Type B pancreatic cell (in vitro differentiated cells): ENCODE measurements at places on chromosomes 4 and X.

- no peak overlapping the region for H3K27ac ChIP-seq
- peaks cover 15% of the 10 kb centered on the region for H3K4me1 ChIP-seq
- H3K36me3 ChIP-seq: no peaks in the 10 kb centered on the region
- no peak overlapping the region for H3K4me3 ChIP-seq
These were observed 395.7 kb downstream of the RAPGEF2 start for GRCh38 chr4:159498446-159499115.

DNA sequence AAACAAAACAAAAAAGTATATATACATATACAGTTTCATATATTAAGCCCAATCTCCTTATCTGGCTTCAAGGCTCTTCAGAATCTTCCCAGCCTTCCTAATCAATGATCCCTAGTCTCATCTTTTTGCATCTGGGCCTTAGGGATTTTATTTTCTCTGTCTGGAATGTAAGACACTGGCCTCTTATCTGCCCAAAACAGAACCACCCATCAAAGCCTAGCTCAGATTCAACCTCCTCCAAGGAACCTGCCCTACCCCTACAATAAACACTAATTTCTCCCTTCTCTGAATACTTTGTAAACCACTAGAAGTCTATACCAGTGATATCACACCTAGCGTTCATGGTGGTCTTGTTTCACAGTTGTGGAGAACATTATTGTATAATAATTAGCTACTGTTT is 23.2 kb upstream of the GAB1 start:
- H3K27me3 ChIP-seq: no peaks in the 10 kb centered on the region
- DNase-seq: no peak
- H3K4me3 ChIP-seq: no peak overlapping the region
- no peak overlapping the region for H3K27ac ChIP-seq

GRCh38 chr4:5900844-5901243 is 8.0 kb upstream of the CRMP1 start:
- no peaks in the 10 kb centered on the region for H3K4me1 ChIP-seq
- H3K27me3 ChIP-seq: peaks cover 96% of the 10 kb centered on the region
- no peak overlapping the region for H3K27ac ChIP-seq

- H3K36me3 ChIP-seq: no peaks in the 10 kb centered on the region
- H3K27ac ChIP-seq: no peak overlapping the region
- H3K4me1 ChIP-seq: peaks cover 11% of the 10 kb centered on the region
- no peaks in the 10 kb centered on the region for H3K27me3 ChIP-seq
- no peak for DNase-seq
- H3K4me3 ChIP-seq: no peak overlapping the region
These were observed 32.2 kb downstream of the TFDP3 start for GRCh38 chrX:133185938-133186337.

DNA sequence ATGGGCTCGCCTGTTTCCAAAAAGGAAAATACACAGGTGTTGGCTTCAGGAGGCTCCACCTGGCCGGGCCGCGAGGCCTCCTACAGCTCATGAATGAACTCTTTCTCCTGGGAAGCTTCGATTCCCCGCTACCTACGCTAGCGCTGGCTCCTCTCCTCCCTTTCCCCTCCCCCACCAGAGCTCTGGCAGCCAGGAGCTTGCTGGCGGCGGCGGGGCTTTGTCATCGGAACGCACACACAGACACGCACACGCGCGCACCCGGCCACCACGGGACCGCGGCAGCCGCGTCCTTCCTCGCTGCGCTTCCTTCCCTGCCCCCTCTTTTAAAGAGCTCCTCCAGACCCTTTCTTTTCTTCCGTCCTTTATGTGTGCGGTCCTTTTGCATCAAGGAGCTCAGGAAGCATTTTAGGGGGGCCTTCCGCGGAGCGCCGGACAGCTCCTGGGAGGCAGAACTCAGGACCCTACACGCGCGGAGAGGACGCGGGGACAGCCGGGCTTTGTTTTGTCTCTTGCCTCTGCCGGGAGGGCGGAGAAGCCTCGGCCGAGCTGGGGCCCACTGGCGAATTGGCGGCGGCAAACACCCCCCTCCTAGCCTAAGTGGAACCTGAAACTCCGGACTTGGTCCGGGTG is 70.2 kb upstream of the BCOR start:
- peaks cover 39% of the 10 kb centered on the region for H3K4me1 ChIP-seq
- peaks cover 1% of the 10 kb centered on the region for H3K36me3 ChIP-seq
- peak overlapping the region; percentile 79 for H3K27ac ChIP-seq
- DNase-seq: no peak
- peaks cover 13% of the 10 kb centered on the region for H3K27me3 ChIP-seq
- H3K4me3 ChIP-seq: peak overlapping the region; percentile 84

DNA sequence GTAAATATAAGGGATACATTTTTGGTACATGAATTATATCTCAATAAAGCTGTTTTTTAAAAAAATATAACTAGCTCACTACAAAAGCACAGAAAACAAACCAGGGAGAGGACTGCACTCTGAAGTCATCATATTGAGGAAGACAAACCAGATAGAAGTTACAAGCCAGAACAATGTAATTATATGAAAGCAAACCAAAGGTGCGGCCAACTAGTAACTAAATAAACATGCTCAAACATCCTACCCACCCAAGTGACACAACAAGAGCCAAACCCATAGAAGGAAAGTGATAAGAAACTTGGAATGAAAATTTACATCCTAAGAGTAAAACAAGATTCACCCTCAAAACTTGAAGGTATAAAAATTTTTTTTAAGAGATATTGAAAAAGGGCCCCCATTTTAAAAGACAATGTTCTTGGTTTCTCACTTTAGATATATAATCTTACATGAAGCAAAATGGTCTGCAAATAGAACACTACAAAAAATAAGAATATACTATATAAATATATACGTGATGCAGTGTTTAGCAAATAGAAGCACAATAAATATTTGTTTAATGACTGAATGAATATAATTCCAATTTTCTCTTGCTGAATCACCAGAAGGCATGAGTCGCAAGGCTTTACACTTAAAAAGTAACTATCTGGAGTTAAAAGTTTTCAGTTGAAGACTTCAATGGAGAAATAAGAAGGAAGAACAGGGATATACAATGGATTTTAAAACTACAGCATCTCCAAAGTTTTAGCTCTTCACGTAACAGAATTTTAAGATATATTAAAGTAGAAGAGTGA is 4.0 kb upstream of the SH3D19 start:
- peak overlapping the region; percentile 8 for H3K4me3 ChIP-seq
- peaks cover 7% of the 10 kb centered on the region for H3K4me1 ChIP-seq
- H3K27ac ChIP-seq: peak overlapping the region; percentile 11
- no peaks in the 10 kb centered on the region for H3K27me3 ChIP-seq

- H3K4me1 ChIP-seq: peaks cover 5% of the 10 kb centered on the region
- H3K27ac ChIP-seq: no peak overlapping the region
- no peak overlapping the region for H3K4me3 ChIP-seq
- DNase-seq: no peak
These were observed 20.6 kb downstream of the ZDHHC9 start for GRCh38 chrX:129823115-129823514.

DNA sequence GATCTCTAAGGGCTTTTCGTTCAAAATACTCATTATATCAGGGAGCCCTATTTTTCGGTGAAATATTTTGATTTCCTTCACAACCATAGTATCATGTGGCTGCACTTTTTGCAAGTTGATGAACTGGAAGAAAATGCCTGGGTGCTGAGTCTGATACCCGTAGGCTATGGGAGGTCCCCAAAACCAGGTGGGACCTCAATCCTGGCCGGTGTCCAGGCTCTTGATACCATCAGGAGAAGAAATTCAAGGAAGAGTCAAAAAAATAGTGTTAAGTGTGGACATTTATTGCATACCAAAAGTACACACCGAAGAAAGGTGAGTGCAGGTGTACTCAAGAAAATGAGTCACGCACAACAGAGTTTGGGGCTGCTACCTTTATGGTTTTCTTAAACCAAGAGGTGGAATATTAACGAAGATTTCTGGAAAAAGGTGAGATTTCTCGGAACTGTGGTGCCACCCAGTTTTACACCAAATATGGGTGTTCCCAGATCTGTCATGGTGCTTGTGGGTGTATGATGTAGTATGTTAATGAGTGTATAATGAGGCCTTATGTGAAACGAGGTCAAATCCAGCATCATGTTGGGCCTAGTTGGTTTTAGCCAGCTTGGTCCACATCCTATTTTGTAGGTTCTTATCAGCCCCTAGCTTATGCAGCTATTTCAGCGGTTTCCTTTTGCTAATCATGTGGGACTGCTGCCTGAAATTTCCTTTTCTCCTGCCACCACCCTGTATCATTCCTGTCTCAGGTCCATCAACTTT is 29.9 kb downstream of the VCX2 start:
- no peak overlapping the region for H3K4me3 ChIP-seq
- H3K4me1 ChIP-seq: peaks cover 10% of the 10 kb centered on the region
- no peak for DNase-seq
- H3K36me3 ChIP-seq: no peaks in the 10 kb centered on the region

DNA sequence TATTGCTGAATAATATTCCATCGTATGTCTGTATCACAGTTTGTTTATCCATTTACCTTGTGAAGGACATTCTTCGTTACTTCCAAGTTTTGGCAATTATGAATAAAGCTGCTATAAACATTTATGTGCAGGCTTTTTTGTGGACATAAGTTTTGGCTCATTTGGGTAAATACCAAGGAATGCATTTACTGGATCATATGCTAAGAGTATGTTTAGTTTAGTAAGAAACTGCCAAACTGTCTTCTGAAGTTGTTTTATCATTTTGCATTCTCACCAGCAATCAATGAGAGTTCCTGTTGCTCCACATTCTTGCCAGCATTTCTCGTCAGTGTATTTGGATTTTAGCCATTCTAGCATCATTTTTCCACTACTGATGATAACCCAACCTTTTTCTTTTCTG is 232.7 kb upstream of the NR3C2 start:
- no peak overlapping the region for H3K27ac ChIP-seq
- H3K4me3 ChIP-seq: no peak overlapping the region
- H3K4me1 ChIP-seq: no peaks in the 10 kb centered on the region
- DNase-seq: no peak
- no peaks in the 10 kb centered on the region for H3K36me3 ChIP-seq

DNA sequence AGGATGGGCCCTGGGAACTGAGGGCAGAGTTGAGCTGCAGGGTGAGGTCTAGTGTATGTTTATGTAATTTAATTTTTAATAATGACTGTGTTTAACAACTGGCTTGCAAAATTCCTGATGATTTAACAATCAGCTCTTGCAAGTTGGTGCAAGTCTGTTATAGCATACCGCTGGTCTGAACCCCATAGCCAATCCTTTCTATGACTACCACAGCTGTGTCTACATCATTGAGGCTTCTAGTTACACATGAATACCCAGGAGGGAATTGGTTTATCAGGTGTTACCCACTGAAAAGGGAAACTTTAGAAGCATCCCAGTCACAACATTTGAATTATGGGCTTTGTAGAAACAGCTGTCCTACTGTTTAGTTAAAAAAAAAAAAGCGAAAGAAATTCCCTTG is 38.3 kb downstream of the SUPT20HL1 start:
- H3K4me3 ChIP-seq: no peak overlapping the region
- H3K27ac ChIP-seq: no peak overlapping the region
- peaks cover 7% of the 10 kb centered on the region for H3K4me1 ChIP-seq
- no peak for DNase-seq
- peaks cover 9% of the 10 kb centered on the region for H3K27me3 ChIP-seq

- no peaks in the 10 kb centered on the region for H3K4me1 ChIP-seq
- no peak for DNase-seq
- no peak overlapping the region for H3K4me3 ChIP-seq
- no peaks in the 10 kb centered on the region for H3K27me3 ChIP-seq
These were observed 296.2 kb upstream of the AMOT start for GRCh38 chrX:113136836-113137235.

DNA sequence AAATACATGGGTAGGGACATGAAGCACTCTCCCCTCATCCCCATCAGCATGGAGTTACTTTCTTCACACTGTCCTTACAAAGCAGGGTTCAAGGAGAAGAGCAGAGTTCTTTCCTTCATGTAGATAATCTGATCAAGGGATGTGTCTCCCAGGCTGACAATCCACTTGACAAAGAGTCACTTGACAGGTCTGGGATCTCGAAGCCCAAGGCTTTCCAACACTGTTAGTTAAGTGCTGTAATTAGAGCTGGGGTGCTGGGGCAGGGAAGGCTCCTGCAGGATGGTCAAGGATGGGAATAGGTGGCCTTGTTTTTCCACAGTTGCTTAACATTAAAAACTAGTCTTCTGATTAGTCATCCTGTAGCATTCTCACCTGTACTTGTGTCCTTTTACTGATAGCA is 38.0 kb downstream of the CCNG2 start:
- no peaks in the 10 kb centered on the region for H3K36me3 ChIP-seq
- peaks cover 19% of the 10 kb centered on the region for H3K27me3 ChIP-seq
- H3K4me3 ChIP-seq: no peak overlapping the region
- no peak overlapping the region for H3K27ac ChIP-seq

GRCh38 chrX:155009994-155010472 is 12.5 kb downstream of the F8 start:
- no peaks in the 10 kb centered on the region for H3K36me3 ChIP-seq
- DNase-seq: no peak
- H3K4me1 ChIP-seq: no peaks in the 10 kb centered on the region

DNA sequence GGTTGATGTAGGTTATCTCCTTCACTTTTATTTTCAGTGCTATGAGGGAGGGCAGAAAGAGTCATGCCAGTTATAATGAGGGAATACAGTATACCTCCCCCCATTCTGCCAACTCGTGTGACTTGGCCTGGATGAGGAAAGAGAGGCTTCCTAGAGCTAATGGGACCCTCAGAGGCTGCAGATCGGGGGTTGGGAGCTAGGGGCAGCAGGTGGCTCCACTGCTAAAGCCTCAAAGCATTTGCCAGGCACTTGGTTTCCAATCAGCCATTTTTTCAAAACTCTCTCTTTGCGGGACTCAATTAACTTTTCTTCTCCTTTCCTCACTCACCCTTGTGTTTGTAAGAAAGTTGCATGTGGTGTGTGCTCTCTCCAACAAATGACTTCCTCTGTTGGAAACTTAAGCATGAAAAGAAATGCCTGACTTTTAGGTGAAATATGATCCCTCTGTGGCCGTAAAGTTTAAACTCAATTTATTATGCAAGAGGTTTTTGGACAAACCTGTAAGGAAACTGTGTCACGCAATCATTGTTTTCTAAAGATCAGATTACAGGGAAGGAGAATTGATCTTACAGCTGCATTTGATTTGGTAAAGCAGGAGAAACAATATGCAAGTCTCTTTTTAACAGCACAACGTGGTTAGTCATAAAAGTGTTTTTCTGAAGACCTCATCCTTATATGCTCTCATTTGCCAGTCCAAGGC is 7.0 kb downstream of the SFRP2 start:
- DNase-seq: no peak
- H3K4me1 ChIP-seq: peaks cover 35% of the 10 kb centered on the region
- peak overlapping the region; percentile 38 for H3K4me3 ChIP-seq

- H3K27me3 ChIP-seq: no peaks in the 10 kb centered on the region
- H3K27ac ChIP-seq: no peak overlapping the region
- DNase-seq: no peak
- no peaks in the 10 kb centered on the region for H3K4me1 ChIP-seq
These were observed 76.2 kb upstream of the PAGE3 start for GRCh38 chrX:55340896-55341433.

- H3K36me3 ChIP-seq: no peaks in the 10 kb centered on the region
- no peak overlapping the region for H3K27ac ChIP-seq
- peaks cover 11% of the 10 kb centered on the region for H3K4me1 ChIP-seq
- H3K4me3 ChIP-seq: no peak overlapping the region
- peak; percentile 60 for DNase-seq
These were observed 16.1 kb downstream of the TMEM175 start for GRCh38 chr4:948101-948935.

- no peak for DNase-seq
- H3K27ac ChIP-seq: peak overlapping the region; percentile 14
- no peaks in the 10 kb centered on the region for H3K27me3 ChIP-seq
- H3K4me1 ChIP-seq: peaks cover 28% of the 10 kb centered on the region
These were observed 74.3 kb downstream of the CAMK2D start for GRCh38 chr4:113687067-113687718.

GRCh38 chrX:48913605-48914366 is 2.3 kb upstream of the SLC35A2 start:
- no peak overlapping the region for H3K4me3 ChIP-seq
- H3K36me3 ChIP-seq: peaks cover 10% of the 10 kb centered on the region
- H3K27ac ChIP-seq: no peak overlapping the region
- no peak for DNase-seq
- peaks cover 18% of the 10 kb centered on the region for H3K4me1 ChIP-seq
